Tibial nerve (tissue), 4 donors: ENCODE measurements at places on chromosomes 2 and 18.

DNA sequence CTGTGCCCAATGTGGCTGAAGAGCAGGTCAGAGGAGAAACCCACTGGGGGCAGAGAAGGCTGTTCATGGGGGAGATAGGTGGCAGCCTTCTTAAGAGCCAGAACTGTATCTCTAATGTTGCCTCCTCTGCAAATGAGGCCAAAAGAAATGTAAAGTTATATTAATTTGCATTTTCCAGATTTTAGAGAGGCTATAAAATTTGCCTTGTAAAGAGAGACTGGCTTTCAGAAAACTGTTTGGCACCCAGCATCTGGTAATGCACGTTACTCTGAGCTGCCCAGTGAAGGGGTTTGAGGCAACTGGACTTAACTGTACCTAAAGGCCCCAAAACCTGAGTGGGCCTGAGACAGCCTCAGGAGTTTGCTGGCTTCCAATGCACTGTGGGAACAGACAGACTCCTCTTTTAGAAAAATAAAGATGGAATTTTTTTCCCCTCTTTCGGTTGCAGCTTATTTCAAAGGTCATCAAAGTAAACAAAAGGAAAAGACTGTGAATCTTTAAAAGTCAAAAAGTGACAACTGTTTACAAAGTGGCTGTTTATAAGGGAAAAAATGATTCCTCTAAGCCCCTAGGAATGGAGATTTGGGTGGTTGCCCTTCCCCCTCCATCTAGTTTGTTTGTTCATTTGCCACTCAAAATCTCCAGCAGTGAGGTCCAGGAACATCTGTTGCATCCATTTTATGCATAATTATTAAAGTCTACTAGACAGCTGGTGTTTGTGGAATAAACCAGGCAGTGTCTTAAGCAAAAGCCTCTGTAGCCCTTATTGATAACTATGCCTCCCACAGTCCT is 132.2 kb upstream of the ZFP36L2 start:
- no peak for DNase-seq

DNA sequence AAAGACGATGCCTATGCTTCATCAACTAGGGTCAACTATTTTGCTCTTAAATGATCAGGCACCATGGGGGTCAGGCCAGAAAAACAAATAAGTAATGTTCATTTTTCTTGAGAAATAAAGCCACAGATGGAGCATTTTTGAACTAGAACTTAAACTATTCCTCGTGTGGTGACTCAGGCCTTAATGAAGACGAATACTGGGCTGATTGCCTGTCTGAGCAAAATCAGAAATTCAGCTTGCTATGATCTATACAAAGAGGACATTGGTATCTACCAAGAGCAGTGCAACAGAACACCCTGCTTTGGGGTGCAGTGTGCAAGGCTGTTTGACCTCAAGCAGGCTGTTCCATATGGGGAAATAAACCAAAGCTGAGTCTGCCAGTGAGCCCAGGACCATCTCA is 176.0 kb downstream of the NRP2 start:
- no peak for DNase-seq

DNA sequence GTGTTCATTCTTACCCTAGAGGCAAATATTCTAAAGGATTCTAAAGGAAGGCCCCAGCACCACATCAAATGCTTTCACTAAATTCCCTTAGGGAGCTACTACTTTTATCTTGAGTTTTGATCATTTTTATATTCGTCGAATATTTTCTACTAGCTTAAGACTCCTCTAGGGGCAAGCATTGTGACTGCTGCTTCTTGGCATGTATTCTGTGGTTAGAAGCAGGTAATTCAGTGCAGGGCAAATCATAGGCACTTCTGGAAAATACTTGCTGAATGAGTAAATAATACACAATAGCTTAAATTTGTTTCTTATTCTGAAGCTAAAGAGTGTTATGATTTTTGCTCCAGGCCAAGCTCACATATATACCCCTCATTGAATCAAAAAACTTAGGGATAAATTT is 136.4 kb downstream of the LRP2 start:
- no peak for DNase-seq

GRCh38 chr2:160917850-160918249 is 242.4 kb upstream of the TANK start:
- no peak for DNase-seq

- DNase-seq = no peak
Measured at GRCh38 chr2:48927355-48927754, 171.8 kb upstream of the LHCGR start.

- peak; percentile 45 for DNase-seq
Measured at GRCh38 chr2:112749755-112750559, 14.5 kb downstream of the CKAP2L start.

DNA sequence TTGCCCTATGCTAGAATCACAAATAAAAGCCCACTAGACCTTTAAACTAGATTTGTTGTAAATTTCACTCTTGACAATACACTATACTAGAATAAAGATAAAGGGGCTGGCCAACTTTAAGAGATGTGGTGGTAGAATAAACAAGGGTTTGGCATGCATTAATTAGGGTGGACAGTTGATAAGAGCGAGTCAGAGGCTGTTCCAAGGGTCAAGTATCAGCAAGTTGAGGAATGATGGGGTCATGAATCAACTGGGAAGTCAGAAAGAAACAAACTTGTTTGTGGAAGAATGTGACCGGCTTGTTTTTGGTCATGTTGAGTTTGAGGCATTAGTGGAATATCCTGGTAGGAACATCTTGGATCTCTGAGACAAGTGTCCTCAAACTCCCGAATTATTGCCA is 398.3 kb upstream of the TNP1 start:
- DNase-seq = no peak

GRCh38 chr2:120802867-120803484 is 67.3 kb downstream of the GLI2 start:
- DNase-seq = no peak

DNA sequence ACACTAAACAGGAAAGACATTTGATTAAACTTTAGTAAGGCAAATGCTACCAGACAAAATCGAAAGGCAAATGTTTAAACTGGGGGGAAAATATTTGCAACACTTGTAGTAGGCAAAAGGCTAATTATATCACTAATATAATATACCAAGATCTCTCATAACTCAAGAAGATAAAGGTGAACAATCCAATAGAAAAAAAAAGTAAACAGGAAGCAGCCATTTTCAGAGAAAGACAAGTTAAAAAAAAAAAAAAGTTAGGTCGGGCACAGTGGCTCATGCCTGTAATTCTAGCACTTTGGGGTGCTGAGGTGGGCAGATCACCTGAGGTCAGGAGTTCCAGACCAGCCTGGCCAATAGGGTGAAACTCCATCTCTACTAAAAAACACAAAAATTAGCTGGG is 4.4 kb upstream of the ACTG2 start:
- DNase-seq = no peak

- peak; percentile 21 for DNase-seq
Measured at GRCh38 chr18:12658426-12659138, 675 bp upstream of the SPIRE1 start.

DNA sequence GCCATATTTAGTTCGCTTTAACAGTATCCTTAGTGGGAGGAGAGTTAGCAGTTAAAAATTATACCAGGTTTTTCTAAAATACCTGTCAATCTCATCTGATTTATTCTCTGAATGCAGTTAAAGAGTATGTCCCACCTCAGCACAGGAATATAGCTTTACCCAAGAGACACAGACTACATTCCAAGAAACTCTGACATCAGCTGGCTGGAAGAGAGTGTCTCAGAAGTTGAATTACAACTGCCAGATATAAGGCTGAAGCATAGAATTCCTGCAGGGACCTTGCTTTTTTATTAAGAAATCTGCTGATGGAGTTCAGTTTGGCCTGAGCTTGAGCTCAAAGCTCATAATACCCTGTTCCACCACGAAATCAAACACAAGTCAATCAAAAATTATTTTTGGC is 25.4 kb upstream of the CNTNAP5 start:
- DNase-seq = no peak

DNA sequence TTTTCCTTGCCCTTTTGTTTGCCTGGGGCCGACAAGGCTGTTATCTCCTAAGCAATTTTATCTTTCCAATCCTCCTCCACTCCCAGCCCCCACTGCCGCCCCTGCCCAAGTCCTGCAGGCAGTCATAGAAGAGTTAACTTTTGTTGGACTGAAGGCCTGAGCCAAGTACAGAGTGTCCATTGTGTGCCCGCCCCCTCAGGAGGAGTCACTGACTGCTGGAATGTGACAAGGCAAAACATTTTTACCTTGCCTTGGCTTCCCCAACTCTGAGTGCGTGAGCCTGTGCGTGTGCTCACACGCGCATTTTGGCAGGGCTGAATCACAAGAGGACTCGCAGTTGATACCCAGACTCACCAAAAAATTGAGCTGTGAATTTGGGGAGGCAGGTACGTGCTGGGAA is 16.2 kb downstream of the SETBP1 start:
- DNase-seq = no peak

- peak; percentile 68 for DNase-seq
Measured at GRCh38 chr2:160269803-160270570, 69.9 kb upstream of the ITGB6 start.

DNA sequence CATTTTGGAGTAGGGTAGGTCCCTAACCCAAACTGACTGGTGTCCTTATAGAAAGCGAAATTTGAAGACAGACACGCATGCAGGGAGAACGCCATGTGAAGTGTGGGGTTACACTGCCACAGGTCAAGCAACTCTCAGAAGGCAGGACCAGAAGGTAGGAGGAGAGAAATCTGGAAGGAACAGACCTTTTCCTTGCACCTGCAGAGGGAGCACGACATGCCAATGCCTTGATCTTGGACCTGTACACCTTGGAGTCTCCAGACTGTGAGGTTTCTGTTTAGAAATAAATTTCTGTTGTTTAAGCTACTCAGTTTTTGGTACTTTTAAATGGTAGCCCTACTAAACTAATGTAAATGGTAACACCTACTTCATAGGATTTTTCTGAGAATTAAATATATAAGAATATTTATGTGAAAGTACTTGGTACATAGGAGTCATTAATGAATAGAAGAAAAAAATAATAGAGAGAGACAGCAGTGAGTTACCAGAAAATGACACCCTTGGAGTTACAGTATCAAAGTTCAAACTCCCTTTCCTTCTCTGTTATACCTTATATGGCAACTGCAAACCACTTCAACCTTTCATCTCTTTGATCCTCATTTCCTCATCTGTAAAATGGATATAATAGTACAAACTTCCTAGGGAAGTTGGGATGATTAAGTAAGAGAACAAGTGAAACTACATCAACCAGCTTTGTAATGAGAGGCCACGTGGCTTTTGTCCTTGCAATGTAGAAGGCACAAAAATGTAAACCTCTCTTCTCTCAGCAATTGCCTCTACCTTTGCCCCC is 184.9 kb upstream of the PARD3B start:
- DNase-seq = no peak

DNA sequence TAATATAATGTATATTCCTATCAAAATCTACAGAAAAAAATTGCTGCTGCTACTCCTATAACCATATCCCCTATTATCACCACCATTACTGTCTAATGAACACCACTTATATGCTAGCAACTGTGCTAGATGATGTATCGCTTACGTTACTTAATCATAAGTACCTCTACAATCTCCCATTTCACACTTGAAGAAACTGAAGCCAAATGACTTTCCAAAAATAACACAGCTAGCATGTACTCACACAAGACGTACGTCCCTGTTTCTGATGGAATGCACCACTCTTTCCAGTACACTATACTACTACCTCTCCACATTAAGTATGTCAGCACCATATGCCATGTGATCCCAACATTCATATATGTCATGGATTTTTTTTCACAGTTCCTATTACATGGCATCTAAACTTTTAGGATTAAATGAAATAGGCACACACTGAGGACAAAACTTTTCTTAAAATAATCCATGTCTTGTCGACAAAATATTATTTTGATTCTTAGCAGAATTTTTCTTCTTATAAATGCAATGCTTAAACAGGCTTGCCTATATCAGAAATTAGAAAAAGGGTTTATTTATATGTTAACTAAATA is 112.8 kb downstream of the NBAS start:
- DNase-seq = no peak

DNA sequence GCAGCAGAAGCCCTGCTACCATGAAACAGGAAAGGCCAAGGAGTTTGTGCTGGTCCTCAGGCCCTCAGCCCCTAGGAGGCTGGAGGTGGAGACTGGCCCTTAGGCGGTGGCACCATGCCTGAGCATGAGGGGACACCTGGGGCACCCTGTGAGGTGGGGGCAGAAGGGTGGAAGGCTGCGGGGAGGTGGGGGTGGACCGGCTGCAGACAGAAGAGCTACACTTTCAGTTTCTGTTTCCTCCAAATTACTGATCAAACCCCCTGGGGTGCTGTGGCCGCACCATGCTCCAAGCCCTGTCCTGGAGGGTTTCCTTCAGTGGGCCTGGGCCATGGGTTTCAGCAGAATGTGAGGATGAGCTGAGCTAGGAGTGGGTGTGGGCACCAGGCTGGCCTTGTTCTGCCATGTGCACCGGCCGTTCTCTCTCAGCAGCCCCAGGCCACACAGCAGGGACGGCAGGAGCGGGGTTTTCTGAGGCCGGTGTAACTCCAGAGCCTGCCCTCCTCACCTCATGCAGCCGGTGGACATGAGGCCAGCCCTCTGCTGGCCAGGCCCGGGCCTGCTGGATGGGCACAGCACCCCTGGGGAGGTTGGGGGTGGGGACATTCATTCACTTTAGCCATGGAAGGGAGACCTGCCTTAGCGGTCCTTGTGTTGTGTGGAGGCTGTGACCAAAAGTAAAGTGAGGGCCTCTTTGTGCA is 51.5 kb downstream of the PLEKHB2 start:
- no peak for DNase-seq

- no peak for DNase-seq
Measured at GRCh38 chr2:227506456-227506855, 34.5 kb downstream of the AGFG1 start.

DNA sequence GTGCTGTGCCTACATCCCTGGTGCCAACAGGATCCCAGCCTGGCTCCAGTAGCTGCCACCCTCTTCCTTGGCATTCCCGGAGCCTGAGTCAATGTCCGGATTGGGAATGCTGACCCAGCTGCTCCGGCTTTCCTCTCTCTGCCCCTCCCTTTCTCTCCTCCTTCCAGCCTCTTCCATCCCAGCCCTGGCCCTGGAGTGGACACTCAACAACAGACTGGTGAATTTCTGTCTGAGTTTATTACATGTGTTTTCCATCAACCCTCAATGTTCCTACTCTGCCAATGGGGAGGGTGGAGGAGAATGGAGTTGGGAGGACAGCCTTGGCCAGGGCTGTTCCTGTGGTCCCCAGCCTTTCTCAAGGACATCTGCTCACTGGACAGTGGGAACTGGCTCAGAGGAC is 917 bp upstream of the PRKAG3 start:
- DNase-seq = peak; percentile 42

- no peak for DNase-seq
Measured at GRCh38 chr2:14125624-14126293, 506.8 kb upstream of the LRATD1 start.

- no peak for DNase-seq
Measured at GRCh38 chr2:127884436-127884835, 1.3 kb downstream of the AMMECR1L start.

DNA sequence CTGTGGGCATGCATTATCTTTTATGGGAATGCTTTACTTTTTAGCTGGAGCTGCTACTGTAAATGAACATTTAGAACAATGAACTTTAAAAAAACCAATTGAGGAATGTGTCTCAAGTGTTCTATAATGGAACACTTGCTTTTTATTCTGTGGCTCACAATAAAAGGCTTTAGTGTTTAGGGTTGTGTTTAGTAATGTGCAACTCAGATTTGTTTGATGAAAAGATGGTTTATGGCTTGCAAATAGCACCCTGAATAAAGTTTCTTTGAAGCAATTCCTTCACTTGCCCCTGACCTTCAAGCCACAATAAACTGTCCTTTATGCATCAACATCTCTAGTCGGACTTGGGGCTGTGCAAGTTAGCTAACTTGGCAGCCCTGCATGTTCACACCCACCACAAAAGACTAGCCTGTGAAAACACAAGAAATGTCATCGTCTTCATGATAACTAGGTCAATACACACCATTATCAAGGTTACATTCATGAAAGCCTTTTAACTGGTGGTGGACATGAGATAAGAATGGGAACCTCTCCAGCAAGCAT is 98.7 kb downstream of the MYO1B start:
- no peak for DNase-seq
